HS-27A (cell line): ENCODE measurements at places on chromosomes 11 and 22.

DNA sequence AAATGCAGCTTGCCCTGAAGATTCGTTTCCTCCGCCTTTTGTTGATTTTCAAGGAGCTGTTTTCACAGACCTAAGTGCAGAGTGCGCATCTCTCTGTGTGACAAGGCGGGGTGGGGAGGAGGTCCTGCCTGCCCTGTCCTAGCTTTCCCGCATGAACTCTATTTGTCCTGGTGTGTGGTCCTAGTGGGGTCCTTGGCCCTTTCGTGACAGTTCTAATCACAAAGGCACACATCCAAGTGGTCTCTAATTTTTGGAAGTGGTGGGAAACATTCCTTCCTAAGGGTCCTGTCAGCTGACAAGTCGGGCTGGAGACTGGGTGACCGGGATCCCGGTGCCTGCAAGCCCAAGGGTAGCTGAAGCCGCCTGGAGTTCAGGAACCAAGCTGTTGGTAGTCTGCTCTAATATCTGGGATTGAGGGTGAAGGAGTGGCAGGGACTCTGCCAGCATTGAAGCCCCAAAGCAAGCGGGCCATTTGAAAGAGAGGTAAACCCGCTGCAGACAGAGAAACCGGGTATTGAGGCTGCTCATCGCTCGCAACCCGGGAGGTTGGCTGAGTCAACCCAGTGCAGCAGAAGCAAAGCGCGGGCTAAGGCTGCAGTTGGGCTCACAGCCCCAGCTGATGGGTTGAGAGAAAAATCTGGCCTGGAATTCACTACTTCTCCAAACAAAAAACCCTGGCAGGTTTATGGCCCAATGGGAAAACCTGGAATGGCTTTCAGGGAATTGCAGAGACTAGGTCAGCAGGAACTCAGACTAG, 28.1 kb upstream of the FBXO3 start:
- DNase-seq: peak; percentile 55

GRCh38 chr11:76008474-76008873, 193.5 kb downstream of the UVRAG start:
- no peak for DNase-seq

DNA sequence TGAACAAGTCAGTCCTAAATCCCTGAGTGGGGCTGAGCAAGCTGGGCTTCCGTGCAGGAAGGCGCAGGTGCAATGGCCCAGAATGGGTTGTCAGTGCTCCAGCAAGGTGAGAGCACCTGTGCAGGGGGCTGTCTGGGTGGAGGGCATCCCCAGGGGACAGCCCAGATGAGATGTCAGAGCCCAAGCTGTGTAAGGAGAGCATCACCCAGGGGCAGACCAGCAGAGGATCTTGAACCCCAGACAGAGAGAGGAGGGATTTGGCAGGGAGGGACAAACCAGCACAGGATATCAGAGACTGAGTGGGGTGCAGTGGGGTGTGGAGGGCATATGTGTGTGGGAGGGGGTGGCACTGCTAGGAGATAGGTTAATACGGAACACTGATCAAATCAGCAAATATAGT, 114.9 kb upstream of the TMEM45B start:
- no peak for DNase-seq

GRCh38 chr11:102007567-102008437, 39.4 kb upstream of the CFAP300 start:
- no peak for DNase-seq

GRCh38 chr11:46363455-46364005, 16.3 kb downstream of the DGKZ start:
- DNase-seq: no peak

GRCh38 chr11:118060081-118060661, 16.7 kb upstream of the TMPRSS4 start:
- no peak for DNase-seq

DNA sequence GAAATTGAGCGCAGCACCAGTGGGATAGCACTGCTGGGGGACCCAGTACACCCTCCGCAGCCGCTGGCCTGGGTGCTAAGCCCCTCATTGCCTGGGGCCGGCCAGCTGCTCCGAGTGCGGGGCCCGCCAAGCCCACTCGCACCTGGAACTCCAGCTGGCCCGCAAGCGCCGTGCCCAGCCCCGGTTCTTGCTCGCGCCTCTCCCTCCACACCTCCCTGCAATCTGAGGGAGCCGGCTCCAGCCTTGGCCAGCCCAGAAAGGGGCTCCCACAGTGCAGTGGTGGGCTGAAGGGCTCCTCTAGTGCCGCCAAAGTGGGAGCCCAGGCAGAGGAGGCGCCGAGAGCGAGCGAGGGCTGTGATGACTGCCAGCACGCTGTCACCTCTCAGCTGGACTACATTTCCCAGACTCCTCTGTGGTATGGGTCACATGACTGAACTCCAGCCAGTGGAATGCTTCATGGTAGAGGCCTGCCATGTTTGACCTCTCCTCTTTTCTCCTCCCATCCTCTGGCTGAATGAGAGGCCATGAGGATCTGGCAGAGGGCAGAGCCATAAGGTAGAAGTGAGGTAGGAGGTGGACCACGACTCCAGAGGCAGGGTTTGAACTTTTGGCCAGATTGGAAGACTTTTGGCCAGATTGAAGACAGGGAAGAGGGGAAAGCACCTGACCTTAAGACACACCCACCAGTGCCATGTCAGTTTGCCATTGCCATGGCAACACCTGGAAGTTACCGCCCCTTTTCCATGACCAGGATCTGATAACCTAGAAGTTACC, 6.2 kb downstream of the MRGPRD start:
- DNase-seq: peak; percentile 36

GRCh38 chr22:19120829-19121630, 1.2 kb downstream of the DGCR2 start:
- DNase-seq: no peak

GRCh38 chr22:24390576-24390975, 36.8 kb upstream of the ADORA2A start:
- no peak for DNase-seq

DNA sequence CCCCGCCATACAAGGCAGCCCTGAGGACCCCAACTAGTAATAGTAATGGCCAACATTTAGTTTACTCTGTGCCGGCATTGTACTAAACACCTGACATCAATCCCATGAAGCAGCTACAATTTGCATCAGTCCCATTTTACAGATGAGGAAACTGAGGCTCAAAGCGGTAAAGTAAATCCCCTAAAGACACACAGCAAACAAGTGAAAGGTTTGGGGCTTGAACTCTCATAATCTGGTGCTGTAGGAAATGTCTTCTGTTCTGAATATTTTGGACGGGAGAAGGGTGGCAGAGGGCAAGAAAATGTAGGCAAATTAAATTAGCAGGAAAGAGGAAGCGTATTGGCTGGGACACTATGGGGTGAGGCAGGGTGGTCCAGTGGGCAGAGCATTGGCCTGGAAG, 160.3 kb upstream of the SYT13 start:
- no peak for DNase-seq

GRCh38 chr22:29901354-29901753, 18.4 kb downstream of the MTMR3 start:
- DNase-seq: no peak

GRCh38 chr22:27175021-27175838, 517.8 kb downstream of the MIAT start:
- no peak for DNase-seq

GRCh38 chr11:64360448-64360921, 1.5 kb downstream of the RPS6KA4 start:
- no peak for DNase-seq

GRCh38 chr11:87180742-87181141, 143.0 kb downstream of the TMEM135 start:
- no peak for DNase-seq

- DNase-seq: no peak
Measured at GRCh38 chr11:64134963-64135362, 30.9 kb downstream of the MACROD1 start.

- no peak for DNase-seq
Measured at GRCh38 chr11:64583296-64584262, 7.4 kb upstream of the SLC22A12 start.

- no peak for DNase-seq
Measured at GRCh38 chr11:70240337-70240736, 30.2 kb upstream of the PPFIA1 start.

- no peak for DNase-seq
Measured at GRCh38 chr11:206526-207207, 532 bp downstream of the BET1L start.

DNA sequence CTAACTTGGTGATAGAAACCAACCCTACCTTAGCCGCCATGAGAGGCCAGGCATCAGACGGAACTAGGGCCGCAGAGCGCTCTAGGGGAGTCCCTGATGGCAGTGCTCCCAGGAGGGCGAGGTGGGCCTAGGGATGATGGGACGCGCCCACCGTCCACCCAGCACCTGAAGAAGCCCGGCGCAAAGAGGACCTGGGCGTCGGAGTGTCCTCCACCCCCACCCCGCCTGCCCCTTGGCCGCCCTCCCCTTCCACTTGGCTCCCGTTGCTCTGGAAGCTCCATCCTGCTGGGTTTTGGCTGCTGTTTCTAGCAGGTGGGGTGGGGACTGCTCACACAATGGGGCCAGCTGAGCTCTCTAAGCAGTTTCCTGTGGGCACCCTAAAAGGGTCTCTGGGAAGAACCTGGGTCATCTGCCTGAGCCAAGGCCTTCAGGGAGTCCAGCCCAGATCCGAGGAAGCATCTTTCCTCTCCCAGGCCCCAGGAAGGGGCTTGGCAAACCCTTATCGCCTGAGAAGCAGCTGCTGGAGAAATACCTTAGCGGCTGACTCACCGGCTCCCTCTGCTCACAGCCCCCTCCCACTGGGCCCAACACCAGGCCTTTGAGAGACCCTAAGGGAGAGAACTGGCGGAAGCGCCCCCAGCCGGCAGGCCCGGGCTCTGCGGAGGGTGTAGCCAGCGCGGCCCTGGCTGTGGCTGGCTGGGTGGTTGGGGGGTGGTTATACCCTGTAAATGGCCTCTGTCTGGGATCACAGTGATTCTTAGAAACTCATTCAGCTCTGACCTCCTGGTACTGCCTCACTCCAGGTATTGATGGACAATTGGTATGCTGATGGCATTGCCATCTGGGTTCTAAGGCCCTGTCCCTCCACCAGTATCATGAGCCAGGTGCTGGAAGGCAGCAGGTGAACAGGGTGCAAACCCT, 19.3 kb downstream of the CREB3L1 start:
- peak; percentile 87 for DNase-seq

DNA sequence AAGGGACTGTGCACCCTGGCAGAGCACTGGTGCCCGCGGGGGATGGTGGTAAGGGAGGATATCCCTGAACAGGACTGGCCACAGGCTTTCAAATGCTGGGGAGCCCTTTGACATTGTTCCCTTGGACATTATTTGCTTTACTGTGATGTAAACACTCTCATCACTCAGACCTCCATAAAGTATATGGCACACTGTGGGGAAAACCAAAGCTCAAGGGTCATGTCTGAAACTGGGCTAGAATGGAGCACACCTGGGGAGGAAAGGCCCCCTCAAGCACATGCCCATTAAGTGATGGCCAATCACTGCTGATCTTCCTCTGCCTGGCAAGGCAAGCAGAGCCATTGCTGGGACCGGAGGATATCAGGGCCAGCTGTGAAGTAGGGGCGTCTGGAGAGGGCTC, 60.9 kb upstream of the TENM4 start:
- DNase-seq: no peak

DNA sequence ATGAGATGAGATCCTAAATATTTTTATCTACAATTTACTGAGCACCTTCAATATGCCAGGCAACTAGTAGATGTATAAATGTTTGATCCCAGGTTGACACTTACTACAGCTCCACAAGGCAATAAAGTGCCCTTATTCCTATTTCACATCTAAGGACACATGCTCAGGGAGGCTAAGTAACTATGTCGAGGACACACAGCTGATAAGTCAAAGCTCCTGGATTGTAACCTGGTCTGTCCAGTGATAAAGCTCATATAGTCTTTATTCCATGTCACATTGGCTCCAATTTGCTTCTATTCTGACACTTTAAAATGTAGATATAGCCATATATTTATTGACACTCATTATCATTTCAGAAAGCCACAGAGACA, 93.8 kb upstream of the BMAL1 start:
- DNase-seq: no peak

GRCh38 chr11:69288883-69289242, 5.1 kb upstream of the MYEOV start:
- no peak for DNase-seq

- DNase-seq: no peak
Measured at GRCh38 chr22:36430863-36431262, 43.1 kb upstream of the MYH9 start.

DNA sequence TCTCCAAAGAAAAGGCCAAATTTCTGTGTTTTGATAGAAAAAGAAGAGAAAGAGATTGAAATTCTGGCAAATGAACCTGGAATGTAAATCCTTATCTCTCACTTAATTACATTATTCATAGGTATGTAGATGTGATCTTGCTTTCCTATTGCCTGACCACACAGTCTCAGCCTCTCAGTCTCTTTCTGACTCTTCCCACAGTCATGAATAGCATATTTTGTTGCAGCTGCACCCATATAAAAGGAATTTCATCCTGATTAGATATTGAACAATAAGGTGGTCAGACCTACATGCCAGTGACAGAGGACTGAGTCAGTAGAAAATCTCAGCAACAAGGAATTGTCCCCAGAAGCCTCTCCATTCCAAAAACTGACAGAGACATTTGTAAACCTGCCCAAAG, 62.9 kb upstream of the LRRC4C start:
- DNase-seq: no peak

GRCh38 chr11:102269927-102270326, 47.4 kb upstream of the BIRC3 start:
- DNase-seq: no peak

- DNase-seq: peak; percentile 30
Measured at GRCh38 chr11:74321487-74322188, 10.2 kb upstream of the P4HA3 start.

GRCh38 chr11:122556605-122557004, 98.9 kb upstream of the UBASH3B start:
- DNase-seq: no peak

DNA sequence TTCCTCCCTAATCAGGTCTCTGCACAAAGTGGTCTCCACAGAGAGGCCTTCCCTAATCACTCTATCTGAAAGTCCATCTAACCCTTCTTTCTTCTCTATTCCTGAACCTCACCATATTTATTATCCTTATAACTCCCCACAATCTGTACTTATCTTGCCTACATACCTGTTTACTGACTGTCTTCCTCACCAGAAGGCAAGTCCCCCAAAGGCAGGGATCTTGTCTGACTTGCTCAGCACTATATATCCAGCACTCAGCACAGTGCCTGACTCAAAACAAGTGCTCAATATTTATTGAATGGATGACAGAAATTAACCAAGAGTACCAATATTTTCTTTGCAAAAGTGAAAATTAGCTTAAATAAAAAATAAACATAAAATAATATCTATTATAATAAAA, 5.5 kb downstream of the DCUN1D5 start:
- no peak for DNase-seq

DNA sequence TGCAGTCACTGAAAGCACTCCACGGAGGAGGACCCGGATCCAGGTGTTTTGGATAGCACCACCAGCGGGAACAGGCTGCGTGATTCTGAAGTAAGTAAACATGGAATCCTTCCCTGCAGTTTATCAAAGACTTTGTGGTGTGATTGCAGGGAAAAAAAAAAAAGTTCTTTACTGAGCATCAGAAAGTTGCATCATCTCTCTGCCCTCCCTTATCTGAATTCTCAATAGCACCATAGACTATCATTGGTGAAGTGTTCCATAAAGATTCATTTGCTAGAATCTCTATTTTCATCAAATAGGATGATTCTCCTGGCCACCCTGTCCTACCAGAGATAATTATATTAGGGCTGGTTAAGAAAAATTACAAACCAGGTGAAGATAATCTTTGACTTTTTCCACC, 79.0 kb downstream of the SPON1 start:
- DNase-seq: no peak
